ENCODE measurements at places on chromosomes 6 and 20.

- DNase-seq, result no peak
Observed at GRCh38 chr6:91020744-91021143, 433.9 kb upstream of the MAP3K7 start.

DNA sequence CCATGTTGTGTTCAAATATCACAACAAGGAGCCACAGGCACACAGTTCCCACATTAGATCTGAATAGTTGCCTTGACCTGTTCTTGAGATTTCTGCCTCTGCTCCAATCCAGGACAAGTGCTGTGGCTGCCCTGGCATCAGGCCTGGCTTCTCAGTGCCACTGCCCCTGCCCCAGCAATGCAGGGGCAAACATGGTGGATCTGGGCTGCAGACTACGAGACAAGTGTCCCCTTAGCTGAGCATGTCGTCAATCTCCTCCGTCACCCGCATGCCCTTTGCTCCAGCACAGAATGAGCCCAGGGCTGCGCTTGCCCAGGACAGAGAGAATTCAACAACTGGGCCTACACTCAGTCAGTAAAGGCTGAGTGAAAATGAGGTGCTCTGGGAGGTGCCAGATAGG lies 201.6 kb downstream of the SYNDIG1 start:
- no peak for DNase-seq

DNA sequence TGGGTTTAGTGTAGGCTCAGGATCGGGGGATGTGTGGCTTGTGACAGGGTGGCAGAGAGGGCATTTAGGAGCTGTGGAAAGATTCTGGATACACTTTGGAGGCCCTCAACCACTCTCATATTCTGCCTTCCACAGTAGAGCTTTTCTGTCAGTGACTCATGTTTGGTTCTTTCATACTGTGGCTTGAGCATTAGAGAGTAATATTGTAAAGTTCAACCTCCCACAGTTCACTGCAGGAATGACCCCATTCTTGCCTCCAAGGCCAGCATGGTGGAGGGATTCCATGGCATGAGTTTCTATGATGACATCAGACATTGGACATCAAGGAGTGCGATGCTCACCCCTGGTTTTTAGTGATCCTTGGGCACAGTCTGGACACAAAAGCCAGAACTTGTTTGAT lies 50.9 kb downstream of the DTD1 start:
- DNase-seq, result no peak

DNA sequence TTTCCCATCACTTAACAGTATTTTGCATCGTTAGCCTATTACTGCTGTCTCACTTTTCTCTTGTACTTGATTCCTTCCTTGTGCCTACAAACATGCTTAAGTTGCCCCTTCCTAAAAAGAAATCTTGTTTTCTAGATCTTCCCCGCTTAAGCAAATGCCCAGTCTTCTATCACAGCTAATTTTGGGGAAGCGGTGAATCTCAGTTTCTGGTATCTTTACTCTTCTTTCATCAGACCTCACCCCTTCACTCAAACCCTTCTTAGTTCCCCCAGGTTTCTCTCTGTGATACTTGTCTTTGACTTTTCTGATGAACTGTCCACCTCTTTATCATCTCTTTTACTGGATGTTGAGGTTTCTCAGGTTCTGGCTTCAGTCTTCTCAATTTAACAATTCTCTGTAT lies 14.2 kb downstream of the VAPB start:
- DNase-seq, result no peak
